NCI-H510A (cell line): ENCODE measurements at places on chromosomes 12 and 14.

GRCh38 chr14:76929927-76930326 is 98.6 kb downstream of the IRF2BPL start:
- peak; percentile 57 for DNase-seq

DNA sequence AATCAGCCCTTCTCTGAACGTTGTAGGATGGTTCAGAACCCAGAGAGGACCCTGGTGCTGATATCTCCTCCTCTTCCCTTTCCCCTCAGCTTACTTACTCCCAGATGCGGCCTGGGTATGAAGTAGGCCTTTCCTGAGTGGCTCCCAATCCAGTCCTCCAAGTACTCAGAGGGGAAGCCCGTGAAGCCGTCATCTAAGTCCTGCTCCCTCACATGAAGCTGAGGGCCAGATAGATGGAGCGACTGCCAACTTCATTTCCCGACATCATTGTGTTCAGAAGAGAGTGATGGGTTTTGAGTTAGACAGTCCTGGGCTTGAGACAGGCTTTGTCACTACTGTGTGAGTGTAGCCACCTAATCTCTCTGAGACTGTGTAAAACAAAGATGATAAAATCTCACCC is 2.7 kb downstream of the APOLD1 start:
- no peak for DNase-seq

DNA sequence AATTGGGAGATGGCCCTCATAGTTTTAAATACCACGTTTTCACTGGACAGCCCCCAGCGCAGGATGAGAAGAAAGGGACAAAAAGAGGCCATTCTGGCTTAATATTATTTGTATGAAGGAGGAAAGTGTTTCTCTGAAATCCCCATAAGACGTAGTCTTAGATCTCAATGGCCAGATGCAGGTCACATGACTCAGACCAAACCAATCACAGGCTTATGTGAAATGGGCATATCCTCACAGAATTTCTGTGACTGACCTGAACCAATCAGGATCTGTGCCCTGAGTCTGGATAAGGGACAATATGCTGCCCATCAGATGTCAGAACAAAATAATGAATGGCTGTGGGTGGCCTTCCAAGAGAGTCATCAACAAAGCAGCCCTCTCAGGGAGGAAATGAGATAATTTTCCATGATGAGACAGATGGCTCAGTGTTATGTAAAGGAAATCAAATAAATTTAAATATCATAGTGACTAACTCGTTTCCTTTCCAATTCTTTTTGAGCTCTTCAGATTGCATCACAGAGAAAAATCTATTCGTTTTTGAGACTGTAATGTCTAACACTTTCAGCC is 1009.5 kb upstream of the TMEM132C start:
- no peak for DNase-seq

GRCh38 chr14:99471731-99472130 is 8.9 kb downstream of the SETD3 start:
- no peak for DNase-seq

GRCh38 chr12:105355752-105356151 is 25.3 kb downstream of the C12orf75 start:
- no peak for DNase-seq

DNA sequence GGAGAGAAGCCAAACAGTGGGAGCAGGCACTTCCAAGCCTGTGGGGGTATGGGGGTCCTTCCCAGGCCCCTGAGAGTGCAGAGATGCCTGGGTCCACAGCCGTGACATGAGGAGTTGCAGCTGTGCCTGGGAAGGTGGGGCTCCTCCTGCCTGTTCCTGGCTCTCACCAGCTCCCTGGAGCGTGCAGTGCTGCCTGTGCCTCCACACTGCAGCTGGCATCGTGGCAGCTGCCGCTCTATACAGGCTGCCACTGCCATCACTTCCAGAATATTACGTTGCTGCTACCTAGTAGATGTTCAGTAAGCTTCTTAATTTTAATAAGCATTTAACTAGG is 223.7 kb downstream of the KCNC2 start:
- peak; percentile 63 for DNase-seq

- no peak for DNase-seq
These were observed 21.2 kb downstream of the ASB2 start for GRCh38 chr14:93954900-93955849.
